ENCODE measurements at places on chromosomes 12 and 14. TPM values are rescaled to one million over a fixed set of nuclear protein-coding genes. Genes with fewer than 3 reads are reported as not detected.

The HOXC11 gene
- 1.5 TPM for total RNA-seq

The CLEC4C gene
- not detected for total RNA-seq

- no peak for DNase-seq
Measured at GRCh38 chr12:46209170-46209569, 59.7 kb downstream of the SLC38A1 start.

DNA sequence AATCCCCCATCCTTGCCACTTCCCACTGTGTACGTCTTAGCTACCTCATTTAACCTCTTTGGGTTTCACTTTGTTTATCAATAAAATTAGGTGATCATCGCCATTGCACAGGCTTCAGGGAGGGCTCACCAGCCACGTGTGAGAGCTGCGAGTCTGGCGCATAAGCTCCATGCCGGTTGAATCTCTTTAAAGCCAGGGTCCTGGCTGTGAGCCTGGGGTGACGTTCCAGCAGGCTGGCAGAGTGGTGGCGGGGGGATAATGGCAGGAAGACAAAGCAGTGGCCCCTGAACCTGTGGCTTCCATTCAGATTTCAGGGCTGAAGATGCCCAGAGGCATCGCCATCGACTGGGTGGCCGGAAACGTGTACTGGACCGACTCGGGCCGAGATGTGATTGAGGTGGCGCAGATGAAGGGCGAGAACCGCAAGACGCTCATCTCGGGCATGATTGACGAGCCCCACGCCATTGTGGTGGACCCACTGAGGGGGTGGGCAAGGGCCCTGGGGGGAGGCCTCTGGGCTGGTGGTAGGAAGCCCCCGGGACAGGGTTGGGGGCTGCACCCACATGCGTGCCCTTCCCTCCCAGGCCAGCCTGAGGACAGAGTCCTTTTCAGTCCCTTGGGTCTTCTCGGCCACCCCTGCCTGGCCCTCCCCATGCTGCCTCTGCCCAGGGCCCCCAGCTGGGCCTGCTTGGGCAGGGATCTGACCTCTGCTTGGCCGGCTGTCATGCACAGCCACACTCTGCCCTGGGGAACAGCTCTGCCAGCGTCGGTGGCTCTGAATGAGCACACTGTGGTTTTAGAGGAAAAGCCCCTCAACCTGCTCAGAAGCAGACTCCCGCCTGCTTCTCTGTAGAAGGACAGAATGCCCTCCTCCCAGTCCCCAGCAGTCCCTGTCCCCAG is 8.6 kb upstream of the NXPH4 start:
- DNase-seq: no peak

- DNase-seq: no peak
Measured at GRCh38 chr12:42163913-42164312, 19.2 kb upstream of the GXYLT1 start.
